ENCODE measurements at places on chromosomes 7 and 10.

- no peak overlapping the region for H3K4me3 ChIP-seq
- DNase-seq = no peak
- H3K4me1 ChIP-seq = peaks cover 7% of the 10 kb centered on the region
- H3K36me3 ChIP-seq = no peaks in the 10 kb centered on the region
- H3K27me3 ChIP-seq = no peaks in the 10 kb centered on the region
These were observed 25.2 kb downstream of the DNAJC1 start for GRCh38 chr10:21978191-21978862.

GRCh38 chr7:51255536-51256208, 60.9 kb downstream of the COBL start:
- peak overlapping the region; percentile 22 for H3K27ac ChIP-seq
- H3K27me3 ChIP-seq = no peaks in the 10 kb centered on the region
- H3K4me1 ChIP-seq = peaks cover under 1% of the 10 kb centered on the region
- DNase-seq = no peak
- no peaks in the 10 kb centered on the region for H3K36me3 ChIP-seq
- H3K4me3 ChIP-seq = no peak overlapping the region

GRCh38 chr7:44348300-44348699, 22.9 kb upstream of the CAMK2B start:
- no peaks in the 10 kb centered on the region for H3K27me3 ChIP-seq
- no peaks in the 10 kb centered on the region for H3K4me1 ChIP-seq
- no peak for DNase-seq
- no peaks in the 10 kb centered on the region for H3K36me3 ChIP-seq
- H3K4me3 ChIP-seq = no peak overlapping the region

DNA sequence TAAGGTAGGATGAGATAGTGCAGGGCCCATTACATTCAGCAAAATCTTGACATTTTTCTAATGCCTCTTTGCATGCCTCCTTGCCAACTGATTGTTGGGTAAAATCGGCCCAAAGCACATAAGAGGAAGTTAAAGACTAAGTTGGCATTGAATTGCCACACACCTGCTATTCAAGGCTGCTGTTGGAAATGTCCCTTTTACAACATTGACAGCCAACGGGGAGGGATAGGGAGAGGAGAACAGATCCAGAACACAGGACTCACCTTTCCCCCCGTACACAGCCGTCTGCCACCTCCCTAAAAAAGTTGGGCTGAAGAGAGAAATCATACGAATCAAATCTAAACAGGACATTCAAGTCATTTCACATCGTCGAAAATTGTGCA, 695 bp downstream of the FAM237B start:
- H3K4me1 ChIP-seq = peaks cover 14% of the 10 kb centered on the region
- H3K4me3 ChIP-seq = peak overlapping the region; percentile 30
- H3K36me3 ChIP-seq = no peaks in the 10 kb centered on the region
- DNase-seq = no peak

- peaks cover 44% of the 10 kb centered on the region for H3K4me1 ChIP-seq
- no peak overlapping the region for H3K27ac ChIP-seq
- H3K4me3 ChIP-seq = no peak overlapping the region
- H3K27me3 ChIP-seq = no peaks in the 10 kb centered on the region
These were observed 106.3 kb upstream of the AKR1E2 start for GRCh38 chr10:4719671-4720070.

DNA sequence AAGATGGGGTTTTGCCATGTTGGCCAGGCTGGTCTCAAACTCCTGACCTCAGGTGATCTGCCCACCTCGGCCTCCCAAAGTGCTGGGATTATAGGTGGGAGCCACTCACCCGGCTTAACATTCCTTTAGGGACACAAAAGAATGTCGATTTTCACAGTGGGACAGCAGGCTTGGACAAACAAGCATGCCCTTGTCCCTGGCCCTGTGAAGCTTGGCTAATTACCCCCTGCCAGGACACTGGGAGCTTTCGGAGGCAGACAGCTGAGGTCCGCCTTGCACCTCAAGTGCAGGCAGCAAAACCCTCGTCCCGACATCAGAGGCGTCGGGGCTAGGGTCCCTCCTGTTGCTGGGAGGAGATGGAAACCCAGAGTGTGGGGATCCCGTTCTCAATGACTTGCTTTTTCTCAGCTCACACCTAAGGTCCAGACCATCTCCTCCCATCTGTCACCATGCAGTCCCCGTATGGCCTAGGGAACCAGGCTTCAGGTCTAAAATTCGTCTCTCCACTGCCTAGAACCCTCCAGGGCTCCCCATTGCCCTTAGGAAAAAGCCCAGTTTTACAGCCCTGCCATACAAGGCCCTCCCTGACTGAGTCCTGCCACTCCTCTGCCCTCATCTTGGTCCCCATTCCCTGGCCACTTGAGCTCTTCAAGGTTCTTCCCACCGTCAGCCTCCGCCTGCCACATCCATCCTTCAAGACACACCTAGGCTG, 6.3 kb upstream of the CLIP2 start:
- DNase-seq = no peak
- no peaks in the 10 kb centered on the region for H3K36me3 ChIP-seq
- H3K4me3 ChIP-seq = no peak overlapping the region
- peaks cover 6% of the 10 kb centered on the region for H3K4me1 ChIP-seq
- H3K27me3 ChIP-seq = no peaks in the 10 kb centered on the region

DNA sequence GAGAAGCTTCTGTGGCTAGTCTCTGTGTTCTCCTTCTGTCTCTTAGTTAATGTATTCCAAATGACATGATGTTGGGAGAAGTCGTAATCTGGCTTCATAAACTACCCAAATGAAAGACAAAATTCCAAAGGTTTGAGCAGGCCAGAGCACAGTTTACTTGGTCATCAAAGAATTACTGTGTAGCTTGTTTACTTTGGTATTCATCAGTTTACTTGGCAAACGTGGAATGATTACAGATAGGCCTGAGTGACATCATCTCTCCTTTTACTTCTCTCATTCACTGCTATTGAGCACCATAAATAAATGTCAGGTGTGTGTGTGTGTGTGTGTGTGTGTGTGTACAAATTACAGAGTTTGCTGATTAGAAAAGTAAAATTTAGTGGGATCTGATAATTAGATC, 327.3 kb downstream of the PHTF2 start:
- H3K27me3 ChIP-seq = no peaks in the 10 kb centered on the region
- no peak overlapping the region for H3K27ac ChIP-seq
- no peak overlapping the region for H3K4me3 ChIP-seq
- no peaks in the 10 kb centered on the region for H3K36me3 ChIP-seq
- DNase-seq = no peak
- no peaks in the 10 kb centered on the region for H3K4me1 ChIP-seq

DNA sequence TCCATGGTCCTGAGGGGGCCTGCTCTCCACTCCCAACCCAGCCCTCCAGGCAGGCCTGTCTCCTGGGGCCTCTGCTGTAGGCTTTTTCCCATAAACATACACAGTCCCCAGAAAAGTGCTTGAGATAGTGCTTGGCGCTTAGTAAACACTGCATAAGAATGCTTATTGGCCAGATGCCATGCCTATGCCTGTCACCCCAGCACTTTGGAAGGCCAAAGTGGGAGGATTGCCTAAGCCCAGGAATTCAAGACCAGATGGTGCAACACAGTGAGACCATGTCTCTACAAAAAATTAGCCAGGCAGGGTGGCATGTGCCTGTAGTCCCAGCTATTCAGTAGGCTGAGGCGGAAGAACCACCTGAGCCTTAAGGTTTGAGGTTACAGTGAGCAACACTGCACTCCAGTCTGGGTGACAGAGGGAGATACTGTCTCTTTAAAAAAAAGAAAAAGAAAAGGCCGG, 24.6 kb upstream of the ASL start:
- H3K27ac ChIP-seq = no peak overlapping the region
- H3K4me3 ChIP-seq = no peak overlapping the region
- DNase-seq = no peak
- H3K36me3 ChIP-seq = no peaks in the 10 kb centered on the region
- no peaks in the 10 kb centered on the region for H3K27me3 ChIP-seq
- H3K4me1 ChIP-seq = peaks cover 7% of the 10 kb centered on the region

DNA sequence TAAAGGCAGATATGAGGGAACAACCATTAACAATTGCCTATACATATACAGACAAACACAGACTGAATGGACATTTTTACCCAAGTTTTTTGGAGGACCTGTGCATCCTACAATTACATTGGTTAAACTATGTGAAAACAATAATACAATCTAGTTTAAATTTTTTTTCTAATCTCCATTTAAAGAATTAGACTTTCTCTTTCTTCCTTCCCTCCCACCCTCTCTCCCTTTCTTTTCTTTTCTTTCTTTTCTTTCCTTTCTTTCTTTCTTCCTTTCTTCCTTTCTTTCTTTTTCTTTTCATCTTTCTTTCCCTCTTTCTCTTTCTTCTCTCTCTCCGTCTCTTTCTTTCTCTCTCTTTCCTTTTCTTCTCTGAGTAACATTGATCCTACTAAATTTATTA, 183.7 kb downstream of the HDAC9 start:
- DNase-seq = no peak
- H3K4me1 ChIP-seq = no peaks in the 10 kb centered on the region
- no peaks in the 10 kb centered on the region for H3K36me3 ChIP-seq
- H3K27me3 ChIP-seq = no peaks in the 10 kb centered on the region

GRCh38 chr7:118152149-118152548, 31.8 kb upstream of the LSM8 start:
- no peak overlapping the region for H3K27ac ChIP-seq
- no peak for DNase-seq
- no peak overlapping the region for H3K4me3 ChIP-seq
- no peaks in the 10 kb centered on the region for H3K36me3 ChIP-seq
- H3K4me1 ChIP-seq = no peaks in the 10 kb centered on the region

- no peaks in the 10 kb centered on the region for H3K27me3 ChIP-seq
- no peaks in the 10 kb centered on the region for H3K36me3 ChIP-seq
- DNase-seq = no peak
- H3K4me1 ChIP-seq = no peaks in the 10 kb centered on the region
- H3K27ac ChIP-seq = no peak overlapping the region
- H3K4me3 ChIP-seq = no peak overlapping the region
These were observed 57.6 kb downstream of the NKX6-2 start for GRCh38 chr10:132728321-132728720.

DNA sequence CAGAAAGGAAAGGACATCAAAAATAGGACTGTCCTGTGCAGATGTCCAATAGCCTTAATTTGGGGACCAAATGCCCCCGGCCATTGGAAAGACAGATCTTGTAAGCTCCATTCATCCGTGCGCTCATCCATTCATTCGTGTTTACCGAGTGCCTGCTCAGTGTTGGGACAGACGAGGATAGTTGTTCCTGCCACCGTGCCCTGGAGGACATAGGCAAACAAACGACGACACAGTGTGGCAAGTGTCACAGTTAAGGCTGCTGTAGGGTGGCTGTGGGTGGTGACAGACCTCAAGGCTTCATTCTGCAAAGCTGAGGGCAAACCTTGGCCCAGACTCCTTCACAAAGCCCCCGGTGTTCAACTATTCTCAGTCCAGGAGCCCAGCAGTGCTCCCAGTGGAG, 27.6 kb downstream of the MKI67 start:
- no peak overlapping the region for H3K4me3 ChIP-seq
- no peaks in the 10 kb centered on the region for H3K4me1 ChIP-seq
- H3K27ac ChIP-seq = no peak overlapping the region
- no peaks in the 10 kb centered on the region for H3K36me3 ChIP-seq

DNA sequence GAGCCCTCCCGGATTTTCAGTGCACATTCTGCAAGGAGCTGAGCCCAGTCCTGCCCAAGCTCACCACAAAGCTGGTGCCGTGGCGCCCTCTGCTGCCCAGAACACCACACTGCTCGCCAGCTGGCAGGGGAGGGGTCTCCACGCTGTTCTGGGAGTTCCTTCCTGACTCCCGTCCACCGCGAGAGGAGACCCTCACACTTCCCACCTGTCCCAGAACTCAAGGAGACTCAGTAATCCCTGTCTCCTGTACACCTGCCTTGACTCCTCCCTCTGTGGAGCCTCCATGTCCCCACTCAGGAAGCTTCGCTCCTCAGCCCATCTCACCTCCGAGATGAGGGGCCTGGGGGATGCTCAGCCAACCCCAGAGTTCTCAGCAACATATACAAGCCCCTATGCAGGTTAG, 11.3 kb downstream of the C10orf105 start:
- no peak overlapping the region for H3K27ac ChIP-seq
- H3K27me3 ChIP-seq = no peaks in the 10 kb centered on the region
- H3K4me3 ChIP-seq = no peak overlapping the region
- peaks cover 34% of the 10 kb centered on the region for H3K4me1 ChIP-seq
- no peak for DNase-seq

DNA sequence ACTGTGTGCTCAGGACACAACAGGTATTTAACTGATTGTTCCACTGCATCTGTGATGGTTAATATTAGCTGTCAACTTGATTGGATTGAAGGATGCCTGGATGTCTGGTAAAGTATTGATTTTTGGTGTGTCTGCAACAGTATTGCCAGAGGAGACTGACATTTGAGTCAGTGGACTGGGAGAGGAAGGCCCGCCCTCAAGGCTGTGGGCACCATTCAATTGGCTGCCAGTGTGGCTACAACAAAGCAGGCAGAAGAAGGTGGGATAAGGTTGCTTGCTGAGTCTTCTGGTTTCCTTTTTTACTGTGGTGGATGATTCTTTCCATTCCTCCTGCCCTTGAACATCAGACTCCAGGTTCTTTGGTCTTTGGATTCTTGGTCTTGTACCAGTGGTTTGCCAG, 137.1 kb upstream of the FAM13C start:
- no peak for DNase-seq
- H3K4me3 ChIP-seq = no peak overlapping the region
- H3K27me3 ChIP-seq = no peaks in the 10 kb centered on the region

DNA sequence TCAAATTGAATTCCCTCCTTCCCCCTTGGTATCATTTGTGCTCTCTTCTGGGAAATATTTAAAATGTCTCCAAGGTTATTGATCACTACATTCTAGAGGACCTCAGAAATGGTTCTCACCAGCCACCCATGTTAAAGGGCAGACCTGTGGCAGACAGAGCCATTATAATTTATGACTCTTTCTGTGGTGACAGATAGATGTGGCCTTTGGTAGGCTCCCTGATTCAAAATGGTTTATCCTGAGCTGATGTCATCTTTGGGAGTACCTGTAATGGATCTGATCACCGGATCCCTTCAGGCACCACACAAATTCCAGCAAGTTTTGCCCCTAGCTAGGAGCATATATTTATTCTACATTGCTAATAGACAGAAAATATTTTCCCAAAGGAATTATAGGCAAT, 267.5 kb downstream of the SDK1 start:
- no peaks in the 10 kb centered on the region for H3K36me3 ChIP-seq
- H3K4me1 ChIP-seq = no peaks in the 10 kb centered on the region
- H3K27me3 ChIP-seq = no peaks in the 10 kb centered on the region
- no peak overlapping the region for H3K27ac ChIP-seq
- no peak overlapping the region for H3K4me3 ChIP-seq

DNA sequence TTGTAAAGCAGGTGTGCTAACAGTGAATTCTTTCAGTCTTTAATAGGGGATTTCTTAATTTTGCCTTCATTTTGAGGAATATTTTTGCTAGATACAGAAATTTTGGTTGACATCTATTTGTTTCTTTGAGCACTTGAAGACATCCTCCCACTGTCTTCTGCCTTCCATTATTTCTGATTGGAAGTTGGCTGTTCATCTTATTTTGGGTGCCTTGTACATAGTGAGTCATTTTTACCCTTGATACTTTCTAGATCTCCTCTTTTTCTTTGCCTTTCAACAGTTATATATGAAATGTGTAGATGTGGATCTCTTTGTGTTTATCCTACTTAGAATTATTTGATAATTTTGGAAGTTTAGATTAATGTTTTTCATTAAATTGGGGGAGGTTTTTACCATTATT, 631.0 kb downstream of the AUTS2 start:
- no peak for DNase-seq
- no peak overlapping the region for H3K4me3 ChIP-seq
- no peaks in the 10 kb centered on the region for H3K4me1 ChIP-seq
- H3K27ac ChIP-seq = no peak overlapping the region
- no peaks in the 10 kb centered on the region for H3K27me3 ChIP-seq

GRCh38 chr10:60611291-60611747, 167.0 kb upstream of the CDK1 start:
- DNase-seq = no peak
- no peaks in the 10 kb centered on the region for H3K36me3 ChIP-seq
- H3K27ac ChIP-seq = no peak overlapping the region
- H3K4me1 ChIP-seq = no peaks in the 10 kb centered on the region

Measured in esophagus squamous epithelium (tissue), 5 donors.